Spinal cord (tissue), 10 donors: ENCODE measurements at places on chromosomes 4 and X. TPM values are rescaled to one million over a fixed set of nuclear protein-coding genes. Genes with fewer than 3 reads are reported as not detected.

GRCh38 chrX:97367125-97367524 is 483.4 kb downstream of the RPA4 start:
- DNase-seq: no peak

DNA sequence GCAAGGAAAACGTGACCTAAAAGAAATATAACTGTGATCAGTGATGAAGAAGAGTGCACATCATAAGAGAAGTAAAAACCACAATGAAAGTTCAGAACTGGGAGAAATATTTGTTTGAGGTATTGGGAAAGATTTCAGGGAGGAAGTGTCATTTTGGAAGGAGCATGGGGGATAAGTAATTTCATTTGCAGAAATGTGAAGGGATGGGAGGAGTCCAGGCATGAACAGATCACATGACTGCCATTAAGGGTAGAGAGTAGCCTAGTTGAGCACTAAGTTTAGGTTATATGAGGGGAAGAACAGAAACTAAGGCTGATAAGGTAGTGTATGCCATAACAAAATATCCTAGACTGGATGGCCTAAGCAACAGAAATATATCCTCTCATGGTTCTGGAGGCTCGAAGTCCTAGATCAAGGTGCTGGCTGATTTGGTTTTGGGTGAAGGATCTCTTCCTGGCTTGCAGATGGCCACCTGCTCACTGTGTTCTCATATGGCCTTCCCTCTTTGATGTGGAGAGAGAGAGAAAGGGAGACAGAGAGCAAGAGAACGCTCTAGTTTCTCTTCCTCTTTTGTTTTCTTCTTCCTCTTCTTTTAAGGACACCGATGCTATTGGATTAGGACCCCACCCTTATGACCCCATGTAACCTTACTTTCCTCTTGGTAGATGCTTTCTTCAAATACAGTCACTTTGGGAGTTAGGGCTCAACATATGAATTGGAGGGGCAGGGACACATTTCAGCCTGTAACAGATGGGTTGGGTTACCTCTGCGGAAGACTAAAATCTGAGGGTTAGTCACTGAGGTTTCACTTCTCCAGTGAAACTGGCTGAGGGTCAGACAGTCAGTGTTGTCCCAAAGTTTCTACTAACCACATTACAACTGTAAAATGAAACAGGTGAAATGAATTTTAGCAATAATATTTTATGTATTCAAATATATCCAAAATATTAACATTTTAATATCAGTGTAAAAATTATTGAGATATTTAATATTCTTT is 77.9 kb downstream of the EGF start:
- no peak for DNase-seq

DNA sequence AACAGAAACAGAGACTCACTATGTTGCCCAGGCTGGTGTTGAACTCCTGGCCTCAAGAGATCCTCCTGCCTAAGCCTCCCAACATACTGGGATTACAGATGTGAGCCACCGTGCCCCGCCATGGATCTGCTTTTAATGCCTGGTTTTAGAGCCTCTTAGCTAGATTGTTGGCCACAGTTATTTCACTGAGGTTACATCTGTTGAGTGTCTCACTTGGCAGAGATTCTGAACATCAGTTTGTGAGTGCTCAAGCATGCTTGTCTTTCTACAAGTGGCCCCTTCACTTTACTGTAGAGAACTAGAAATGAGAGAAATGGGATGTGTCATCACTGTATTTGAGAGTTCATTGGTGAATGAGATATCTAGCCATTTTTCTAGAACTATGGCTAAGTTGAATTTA is 218.5 kb downstream of the APBB2 start:
- no peak for DNase-seq

DNA sequence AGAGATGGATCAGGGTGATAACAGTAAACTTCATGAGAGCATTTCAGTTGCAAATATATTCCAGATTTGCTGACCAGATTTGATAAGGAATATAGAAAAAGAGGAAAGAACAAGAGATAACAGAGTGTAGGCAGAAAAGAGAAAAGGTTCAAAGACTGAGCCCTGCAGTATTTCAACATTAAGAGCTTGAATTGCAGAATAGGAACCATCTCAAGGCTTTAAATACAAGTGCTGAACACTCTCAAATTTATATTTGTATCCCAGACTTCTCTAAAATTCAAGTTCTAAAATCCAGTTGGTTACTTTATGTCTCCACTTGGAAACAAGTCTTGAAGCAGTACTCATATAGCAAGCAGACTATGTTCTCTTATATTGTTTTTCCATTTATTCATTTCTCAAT is 9.7 kb upstream of the MYOZ2 start:
- DNase-seq: no peak

Gene CXCL5
- 1.2 TPM for polyA plus RNA-seq

DNA sequence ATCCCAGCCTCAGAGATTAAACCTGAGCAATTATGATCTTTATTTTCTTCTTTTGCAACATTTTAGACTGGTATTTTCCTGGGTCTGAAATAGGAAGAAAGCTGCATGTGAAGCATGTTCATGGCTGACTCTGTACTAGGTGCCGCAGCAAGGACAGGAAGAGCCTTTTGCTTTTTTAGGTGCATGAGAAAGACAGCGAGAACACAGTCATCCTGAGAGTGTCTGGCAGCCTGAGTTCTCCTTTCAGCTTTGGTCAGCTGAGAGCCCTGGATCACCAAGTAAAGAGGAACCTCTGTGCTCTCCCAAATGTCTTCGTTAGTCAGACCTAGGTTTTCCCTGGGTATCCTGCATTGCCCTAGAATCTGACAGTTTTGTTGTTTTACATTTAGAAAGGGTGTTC is 29.8 kb downstream of the FAM149A start:
- DNase-seq: no peak

GRCh38 chrX:41689711-41690110 is 938 bp downstream of the GPR34 start:
- no peak for DNase-seq
